Activated T-cell treated with anti-CD3 and anti-CD28 coated beads, Interleukin-2, amount 50 U/mL, for 4 hours (primary cell): ENCODE measurements at places on chromosomes 16 and 17.
A peak's percentile ranks its signal among the peaks of the same experiment; 100 is the strongest.

- DNase-seq = no peak
Measured at GRCh38 chr17:33837281-33837680, 417.8 kb upstream of the CCL2 start.

- no peak for DNase-seq
Measured at GRCh38 chr17:82722341-82723013, 6.0 kb downstream of the FN3KRP start.

DNA sequence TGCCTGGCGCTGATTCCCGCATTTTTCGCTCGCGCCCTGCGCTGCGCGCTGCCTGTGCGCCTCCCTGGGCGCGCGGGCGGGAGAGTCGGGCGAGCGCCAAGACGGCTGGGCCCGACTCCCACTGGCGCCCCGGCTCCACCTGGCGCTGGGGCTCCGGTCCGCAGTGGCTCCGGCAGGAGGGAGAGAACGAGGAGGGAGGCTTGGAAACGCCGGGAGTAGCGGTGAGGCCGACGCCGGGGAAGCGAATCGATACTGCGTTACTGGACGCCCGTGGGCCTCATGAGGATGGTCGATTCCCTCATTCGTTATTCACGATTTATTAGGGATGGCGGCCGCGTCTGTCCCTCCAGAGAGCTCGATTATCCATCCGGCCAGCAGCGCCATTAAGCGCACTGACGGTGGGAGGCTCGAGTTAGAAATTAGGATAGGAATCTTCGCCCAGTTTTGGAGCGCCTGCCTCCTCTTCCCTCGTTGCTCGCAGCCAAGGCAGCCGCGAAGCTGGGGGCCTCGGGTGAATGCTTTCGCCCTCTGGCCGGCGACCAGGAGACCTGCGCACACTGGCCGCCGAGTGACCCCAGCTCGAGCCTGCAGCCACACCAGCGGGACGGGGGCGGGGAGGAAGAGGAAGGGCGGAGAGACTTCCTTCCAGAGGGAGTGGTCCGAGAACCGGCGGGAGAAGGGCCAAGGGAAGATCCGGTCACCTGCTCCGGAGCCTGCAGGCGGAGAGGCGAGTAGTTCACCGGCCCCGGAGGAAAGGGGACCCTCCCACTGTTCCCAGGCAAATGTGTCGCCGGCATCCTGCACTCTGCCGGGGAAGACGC is 1.3 kb upstream of the PCGF2 start:
- no peak for DNase-seq

DNA sequence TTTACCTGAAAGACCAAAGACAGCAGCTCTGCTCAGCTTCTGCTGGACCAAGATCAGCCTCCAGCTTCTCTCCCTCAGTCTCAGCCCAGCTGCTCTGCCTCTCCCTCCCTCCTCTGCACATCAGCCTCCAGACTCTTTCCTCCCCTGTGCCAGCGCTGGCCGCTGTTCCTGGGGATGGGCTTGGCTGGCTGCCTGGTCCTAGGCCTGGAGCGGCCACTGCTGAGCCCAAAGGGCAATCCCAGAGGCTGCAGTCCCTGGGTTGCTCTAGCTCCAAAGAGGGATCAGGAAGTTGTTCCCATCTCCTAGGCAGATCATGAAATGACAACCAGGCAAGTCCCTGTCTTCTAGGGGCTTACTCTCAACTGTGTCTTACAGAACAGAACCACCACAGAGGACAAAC is 31.3 kb downstream of the DCUN1D3 start:
- no peak for DNase-seq

GRCh38 chr17:4440690-4441686 is 7.2 kb downstream of the SPNS3 start:
- DNase-seq = no peak

- no peak for DNase-seq
Measured at GRCh38 chr16:82043680-82044584, 8.9 kb downstream of the HSD17B2 start.

DNA sequence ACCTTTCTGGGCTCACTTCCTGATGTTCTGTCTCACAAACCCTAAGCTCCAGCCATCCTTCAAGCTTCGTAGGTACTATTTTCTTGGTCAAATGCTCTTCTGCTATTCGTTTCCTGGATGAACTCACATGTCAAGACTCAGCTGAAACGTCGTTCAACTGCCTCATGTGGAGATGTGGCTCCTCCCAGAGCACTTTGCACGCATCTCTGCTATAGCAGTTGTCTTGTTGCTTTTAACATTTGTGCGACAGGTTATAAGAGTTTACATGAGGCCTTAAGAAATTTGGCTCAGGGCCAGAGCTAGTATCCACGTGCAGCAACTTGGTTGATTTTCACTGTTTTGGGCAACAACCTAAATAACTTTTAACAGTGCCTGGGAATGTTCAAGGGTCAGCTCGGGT is 2.8 kb upstream of the KRT40 start:
- DNase-seq = no peak

GRCh38 chr17:39663340-39663687 is 1.8 kb upstream of the TCAP start:
- no peak for DNase-seq

GRCh38 chr17:44628243-44629188 is 27.8 kb upstream of the MEIOC start:
- no peak for DNase-seq

- no peak for DNase-seq
Measured at GRCh38 chr17:74641224-74641957, 17.9 kb upstream of the CD300E start.

DNA sequence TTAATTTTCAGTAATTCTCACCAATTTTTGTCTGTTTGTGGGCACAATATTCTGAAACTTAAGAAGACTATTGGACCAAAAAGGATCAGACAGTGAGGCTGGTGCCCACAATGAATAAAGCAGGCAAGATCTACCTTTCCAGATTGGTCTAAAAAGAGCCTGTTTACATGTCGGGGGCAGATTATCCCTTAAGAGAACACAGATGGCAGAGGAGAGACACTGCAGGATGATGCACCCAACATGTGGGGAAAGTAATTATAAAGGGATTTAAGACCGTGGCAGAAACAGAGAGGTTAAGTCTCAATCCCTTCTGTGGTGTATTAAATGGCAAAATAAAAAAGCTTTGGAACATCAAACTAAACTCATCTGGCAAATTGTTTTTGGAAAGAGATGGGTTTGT is 331.8 kb upstream of the CDH11 start:
- no peak for DNase-seq

DNA sequence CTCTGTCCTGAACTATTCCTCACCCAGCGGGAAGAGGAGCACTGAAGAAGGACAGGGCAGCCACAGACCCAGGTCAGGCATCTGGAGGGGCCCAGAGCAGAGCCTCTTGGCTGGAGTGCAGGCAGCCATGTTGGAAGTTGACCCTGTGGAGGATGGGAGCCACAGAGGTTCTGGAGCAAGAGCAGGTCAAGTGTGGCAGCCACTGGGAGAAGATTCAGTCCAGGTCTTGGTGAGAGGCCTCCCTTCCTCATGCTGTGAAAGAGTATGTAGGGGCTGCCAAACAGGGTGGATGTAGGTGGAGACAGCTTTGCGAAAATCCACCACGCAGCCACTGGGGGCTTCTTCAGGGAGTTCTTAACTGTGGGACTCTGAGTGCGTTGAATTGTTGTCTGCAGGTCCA is 590 bp upstream of the CD79B start:
- no peak for DNase-seq

DNA sequence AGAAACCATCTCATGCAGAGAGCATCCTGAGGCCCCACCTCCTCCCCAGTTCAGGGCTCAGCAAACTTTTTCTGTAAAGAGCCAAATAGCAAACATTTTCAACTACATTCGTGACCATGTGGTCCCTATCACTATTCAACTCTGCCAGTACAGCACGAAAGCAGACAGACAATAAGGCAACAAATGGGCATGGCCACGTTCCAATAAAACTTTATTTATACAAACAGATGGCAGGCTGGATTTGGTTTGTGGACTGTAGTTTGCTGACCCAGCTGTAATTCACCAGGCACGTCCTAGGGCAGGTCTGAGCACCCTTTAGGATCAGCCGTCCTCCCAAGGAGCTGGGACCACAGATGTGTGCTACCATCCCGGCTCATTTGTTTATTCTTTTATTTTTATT is 27.1 kb upstream of the GPRC5C start:
- no peak for DNase-seq

DNA sequence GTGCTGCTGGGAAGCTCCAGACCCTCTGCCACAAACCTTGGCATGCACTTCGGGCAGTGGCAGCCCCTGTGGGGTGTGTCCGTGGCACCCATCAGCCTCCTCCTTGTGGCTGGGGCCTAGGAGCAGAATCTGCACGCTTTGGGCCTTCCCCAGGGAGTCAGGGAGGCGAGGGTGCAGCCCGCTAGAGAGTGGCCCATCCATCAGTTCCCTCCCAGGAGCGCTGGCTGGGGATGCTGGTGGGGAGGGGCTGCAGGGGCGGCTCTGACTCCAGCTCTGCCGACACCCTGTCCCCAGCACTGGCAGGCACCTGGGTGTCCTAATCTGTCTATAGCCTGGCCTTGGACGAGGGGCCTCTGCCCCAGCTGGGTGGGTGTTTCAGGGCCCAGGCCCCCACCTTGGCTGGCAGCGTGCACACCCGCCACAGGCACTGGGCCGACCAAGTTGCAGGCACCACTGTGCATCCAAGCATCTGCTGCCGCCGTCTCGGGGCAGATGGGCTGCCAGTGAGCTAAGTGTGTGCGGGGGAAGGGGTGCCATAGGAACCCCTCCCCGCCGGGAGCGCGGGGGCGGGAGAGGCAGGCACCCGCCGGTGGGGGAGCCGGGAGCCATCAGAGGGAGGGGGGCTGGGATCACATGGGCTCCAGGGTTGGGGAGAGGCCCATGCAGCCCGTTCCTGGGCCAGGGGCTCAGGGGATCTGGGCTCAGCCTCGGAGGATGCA is 30.2 kb downstream of the ENDOV start:
- no peak for DNase-seq

- DNase-seq = no peak
Measured at GRCh38 chr17:31048780-31049179, 46.0 kb upstream of the NF1 start.

GRCh38 chr17:42058063-42058462 is 7.7 kb upstream of the C17orf113 start:
- no peak for DNase-seq

DNA sequence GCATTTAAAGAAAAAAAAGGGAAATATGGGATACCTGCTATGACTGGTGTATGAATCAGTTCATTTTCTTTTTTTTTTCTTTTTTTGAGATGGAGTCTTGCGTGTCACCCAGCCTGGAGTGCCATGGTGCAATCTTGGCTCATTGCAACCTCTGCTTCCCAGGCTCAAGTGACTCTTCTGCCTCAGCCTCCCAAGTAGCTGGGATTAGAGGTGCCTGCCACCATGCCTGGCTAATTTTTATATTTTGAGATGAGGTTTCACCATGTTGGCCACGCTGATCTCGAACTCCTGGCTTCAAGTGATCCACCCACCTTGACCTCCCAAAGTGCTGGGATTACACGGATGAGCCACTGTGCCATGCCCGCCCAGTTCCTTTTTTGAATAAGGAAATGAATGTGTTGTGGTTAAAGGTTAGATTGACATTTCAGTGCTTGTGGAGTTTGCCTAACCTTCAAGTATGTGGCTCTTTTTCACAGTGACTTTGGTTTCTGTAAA is 7.7 kb downstream of the HAPSTR1 start:
- no peak for DNase-seq

- peak; percentile 73 for DNase-seq
Measured at GRCh38 chr16:57530104-57530521, 6.3 kb downstream of the CCDC102A start.
